Stimulated activated CD8-positive, alpha-beta memory T cell treated with anti-CD3 and anti-CD28 coated beads, Interleukin-15, amount 100 ng/mL, for 4 hours (primary cell): ENCODE measurements at places on chromosomes 5 and 9.

- DNase-seq, result no peak
Measured at GRCh38 chr9:38061326-38061977, 7.6 kb downstream of the SHB start.

DNA sequence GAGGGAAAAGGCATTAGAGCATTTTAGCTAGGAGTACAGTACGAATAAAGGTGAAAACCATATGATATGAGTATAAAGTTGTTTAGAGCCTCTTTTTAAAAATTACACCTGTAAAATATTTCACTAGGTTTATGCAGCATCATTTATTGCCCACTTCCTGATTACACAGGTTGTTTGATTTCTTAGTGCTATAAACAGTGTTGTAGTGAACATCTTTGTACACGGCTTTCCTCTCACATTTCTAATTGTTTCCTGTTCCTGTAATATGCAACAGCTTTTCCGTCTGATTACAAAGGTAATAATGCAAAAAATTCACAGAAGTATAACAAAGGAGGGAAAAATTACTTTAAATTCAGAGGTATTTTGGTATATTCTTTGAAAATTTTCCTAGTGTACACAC, 13.0 kb downstream of the STOM start:
- DNase-seq, result no peak

DNA sequence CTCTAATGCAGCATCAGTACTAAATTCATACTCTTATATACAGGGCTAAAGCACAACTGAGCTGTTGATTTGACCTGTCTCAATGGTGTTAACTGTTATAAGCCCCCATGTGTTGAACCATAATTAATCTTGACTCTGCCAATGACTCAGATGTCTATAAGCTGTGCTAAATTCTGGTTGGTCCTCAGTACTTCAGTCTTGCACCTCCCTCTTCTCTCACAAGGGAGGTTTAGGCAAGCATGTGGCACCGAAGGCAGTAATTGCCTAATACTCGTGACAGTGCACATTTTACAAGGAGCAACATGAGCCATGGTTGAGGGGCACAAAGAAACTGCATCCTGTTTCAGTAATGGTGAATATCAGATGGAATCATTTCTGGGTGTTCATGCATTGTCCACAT, 255.9 kb downstream of the TRPM3 start:
- no peak for DNase-seq

DNA sequence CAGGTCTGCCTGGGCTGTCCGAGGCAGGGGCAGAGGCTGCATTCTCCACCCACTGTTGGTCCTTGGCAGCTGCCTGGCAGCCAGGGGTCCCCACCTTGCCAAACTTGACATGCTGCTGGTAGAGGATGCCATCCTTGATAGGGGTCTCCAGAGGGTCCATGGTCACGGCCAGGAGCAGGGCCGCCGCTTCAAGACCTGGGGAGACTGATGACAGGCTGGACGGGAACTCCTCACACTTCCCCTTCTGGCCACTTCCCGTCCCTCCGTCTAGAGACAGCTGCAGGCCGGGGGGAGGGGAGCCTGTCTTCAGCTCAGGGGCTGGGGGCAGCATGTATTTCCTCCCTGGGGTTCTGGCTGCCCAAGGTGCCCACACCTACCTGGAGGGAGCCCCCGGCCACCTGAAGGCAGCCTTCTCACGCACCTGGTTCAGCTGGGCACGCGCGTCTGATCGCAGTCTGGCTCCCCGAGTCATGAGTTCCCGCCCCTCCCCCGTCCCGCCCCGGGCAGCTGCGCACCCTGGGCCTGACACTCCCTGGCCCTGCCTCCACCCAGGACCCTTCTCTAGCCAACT, at the start of gene DOK3:
Gene DOK3, minus strand, starts transcription at position 446 of the 571 bp plus-strand sequence. Its CDS starts 286 bp downstream, at position 160.
- DNase-seq, result no peak

DNA sequence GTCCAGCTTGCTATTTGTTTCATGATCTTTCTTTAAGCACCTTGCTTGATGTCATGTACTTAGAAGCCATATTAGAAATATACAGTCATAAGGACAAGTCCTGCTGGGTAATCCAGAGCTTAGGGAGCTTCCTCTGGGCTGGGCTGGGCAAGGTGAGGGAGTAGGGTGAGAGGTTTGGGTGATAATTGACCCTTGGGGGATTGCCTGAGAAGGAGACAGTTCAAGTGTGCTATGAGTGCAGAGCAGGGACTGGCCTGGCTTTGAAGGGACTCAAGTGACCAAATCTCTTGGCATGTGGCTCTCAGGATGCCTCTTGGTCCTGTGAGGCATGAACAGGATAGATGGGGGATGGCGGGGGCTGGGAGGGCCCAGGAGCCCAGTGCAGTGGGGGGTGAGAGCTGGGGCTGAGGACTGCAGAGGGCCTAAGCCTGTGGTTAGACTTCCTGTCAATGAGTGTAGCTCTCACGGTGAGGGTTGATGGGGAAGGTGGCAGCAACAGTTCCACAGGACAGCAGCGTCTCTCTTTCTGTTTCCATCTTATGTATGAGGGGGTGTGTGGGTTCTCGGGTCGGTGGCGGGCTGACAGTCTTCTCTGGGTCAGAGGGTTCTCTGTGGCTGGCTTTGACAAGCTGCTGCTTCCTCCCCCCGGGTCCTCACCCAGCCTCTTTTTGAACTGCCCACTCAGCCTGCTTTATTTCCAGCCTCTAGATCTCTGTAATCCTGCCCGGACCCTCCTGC, 53.5 kb downstream of the RGS3 start:
- peak; percentile 53 for DNase-seq

DNA sequence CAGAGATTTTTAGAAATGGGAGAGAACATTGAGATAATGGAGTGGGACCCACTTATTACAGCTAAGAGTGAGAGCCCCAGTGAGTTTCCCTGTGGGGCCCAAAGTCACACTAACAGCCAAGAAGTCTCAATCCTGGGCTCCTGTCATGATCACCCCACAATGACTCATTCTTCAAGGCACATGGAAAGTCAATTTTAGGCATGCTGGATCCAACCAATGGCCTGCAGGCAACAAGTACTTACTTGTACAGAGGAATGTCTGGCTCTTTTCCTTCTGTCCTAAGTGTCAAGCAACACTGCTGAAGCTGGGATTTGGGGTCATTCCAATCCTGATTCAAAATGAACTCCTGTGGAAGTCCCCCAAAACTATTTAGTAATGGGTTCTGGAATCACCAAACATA, 123.1 kb downstream of the DROSHA start:
- no peak for DNase-seq

GRCh38 chr9:90523958-90524357, 118.7 kb downstream of the DIRAS2 start:
- no peak for DNase-seq

- no peak for DNase-seq
Measured at GRCh38 chr5:135441350-135441831, 5.8 kb downstream of the DCANP1 start.

DNA sequence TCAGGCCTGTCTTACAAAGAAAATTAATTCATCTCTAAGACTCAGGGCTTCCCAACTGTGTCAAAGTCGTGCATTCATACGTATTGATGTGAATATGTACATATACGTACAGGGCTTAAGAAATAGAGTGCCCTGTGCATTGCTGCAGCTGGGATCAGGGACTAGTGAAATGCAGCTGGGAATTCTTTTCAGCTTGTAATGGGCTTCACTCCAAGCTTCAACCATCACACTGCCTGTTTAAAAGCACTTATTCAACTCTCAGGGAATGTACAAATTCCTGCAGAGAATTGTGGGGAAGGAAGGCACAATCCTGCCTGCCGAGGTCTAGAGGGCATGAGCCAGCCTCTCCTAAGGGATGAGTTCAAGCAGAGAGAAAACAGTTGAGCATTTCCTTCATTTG, 59.6 kb upstream of the MAN2A1 start:
- no peak for DNase-seq

DNA sequence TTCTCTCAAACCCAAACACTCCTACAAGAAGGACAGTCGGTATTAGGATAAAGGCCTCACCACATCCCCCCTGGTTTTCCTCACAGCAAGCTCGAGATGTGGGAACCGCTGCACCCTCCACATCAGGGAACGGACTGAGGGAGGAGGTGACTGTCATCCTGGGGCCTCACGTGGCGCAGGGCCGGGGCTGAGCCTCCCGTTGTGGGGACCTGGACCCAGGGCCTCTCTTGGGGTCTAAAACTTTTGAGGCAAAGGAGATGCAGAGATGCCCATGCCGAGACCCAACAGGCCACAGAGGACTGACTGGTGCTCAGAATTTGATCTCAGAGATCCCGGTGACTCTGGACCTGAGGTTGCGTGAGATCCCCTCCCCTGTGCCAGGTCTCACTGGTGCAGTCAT, 72.7 kb downstream of the MRPL36 start:
- DNase-seq, result no peak

- DNase-seq, result no peak
Measured at GRCh38 chr9:120571443-120572257, 8.3 kb downstream of the CDK5RAP2 start.

- no peak for DNase-seq
Measured at GRCh38 chr9:93884808-93885207, 70.3 kb downstream of the BARX1 start.

DNA sequence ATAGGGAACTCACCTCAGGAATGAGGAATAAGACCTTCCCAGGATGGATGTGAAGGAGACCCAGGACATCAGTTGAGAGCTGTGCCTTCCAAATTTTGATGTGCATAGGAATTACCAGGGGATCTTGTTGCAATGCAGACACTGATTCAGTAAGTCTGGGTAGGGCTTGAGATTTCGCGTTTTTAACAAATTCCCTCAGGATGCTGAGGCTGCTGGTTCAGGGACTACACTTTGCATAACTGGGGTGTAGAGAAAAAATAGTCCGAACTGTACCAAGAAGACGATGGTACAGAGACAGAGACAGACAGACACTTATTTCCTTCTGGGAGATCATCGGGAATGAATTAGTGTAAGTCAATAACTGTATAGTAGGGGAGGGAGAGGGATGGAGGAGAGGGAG, 82.3 kb upstream of the FREM1 start:
- DNase-seq, result no peak

DNA sequence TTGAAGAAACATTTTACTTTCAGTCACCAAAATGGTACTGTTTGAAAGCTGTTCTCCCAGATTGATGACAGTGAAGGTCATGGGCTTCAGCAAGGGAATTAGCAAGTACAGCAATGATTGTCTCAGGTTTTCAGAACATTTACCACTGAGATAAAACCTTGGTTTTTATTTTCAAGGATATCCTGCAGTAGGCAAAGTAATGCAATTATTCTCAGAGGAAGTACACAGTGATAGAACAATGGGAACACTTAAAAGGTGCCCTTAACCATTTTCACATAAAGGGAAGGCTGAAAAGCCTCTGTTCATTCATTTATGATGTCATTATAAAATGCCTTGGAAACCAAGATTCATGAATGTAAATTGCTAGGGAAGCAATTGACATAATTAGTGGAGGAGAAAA, 471.8 kb upstream of the ACO1 start:
- DNase-seq, result no peak

DNA sequence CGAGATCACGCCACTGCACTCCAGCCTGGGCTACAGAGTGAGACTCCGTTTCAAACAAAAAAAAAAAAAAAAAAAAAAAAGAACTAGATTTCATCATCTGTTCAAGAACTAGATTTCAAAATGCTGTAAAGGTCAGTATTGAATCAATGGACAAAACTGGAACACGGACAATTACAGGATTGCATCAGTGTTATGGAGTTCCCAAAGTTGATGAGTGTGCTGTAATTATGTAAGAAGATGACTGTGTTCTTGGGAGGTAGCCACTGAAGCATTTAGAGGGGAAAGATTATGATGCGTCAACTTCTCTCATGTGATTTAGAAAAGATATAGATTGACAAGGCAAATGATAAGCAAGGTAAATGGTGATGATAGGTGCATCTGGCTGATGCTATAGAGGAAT, 6.5 kb downstream of the FAM240B start:
- DNase-seq, result no peak

GRCh38 chr5:124200381-124200780, 546.1 kb downstream of the ZNF608 start:
- no peak for DNase-seq

- no peak for DNase-seq
Measured at GRCh38 chr9:123437201-123437600, 81.2 kb downstream of the CRB2 start.

GRCh38 chr5:62112689-62113228, 193.2 kb upstream of the KIF2A start:
- no peak for DNase-seq

GRCh38 chr5:148970228-148970627, 92.6 kb downstream of the SH3TC2 start:
- DNase-seq, result no peak

- no peak for DNase-seq
Measured at GRCh38 chr9:86735772-86736458, 211.4 kb downstream of the GAS1 start.

GRCh38 chr5:54620141-54620933, 102.8 kb downstream of the SNX18 start:
- no peak for DNase-seq

GRCh38 chr5:134577796-134578577, 52.5 kb downstream of the JADE2 start:
- DNase-seq, result peak; percentile 47

DNA sequence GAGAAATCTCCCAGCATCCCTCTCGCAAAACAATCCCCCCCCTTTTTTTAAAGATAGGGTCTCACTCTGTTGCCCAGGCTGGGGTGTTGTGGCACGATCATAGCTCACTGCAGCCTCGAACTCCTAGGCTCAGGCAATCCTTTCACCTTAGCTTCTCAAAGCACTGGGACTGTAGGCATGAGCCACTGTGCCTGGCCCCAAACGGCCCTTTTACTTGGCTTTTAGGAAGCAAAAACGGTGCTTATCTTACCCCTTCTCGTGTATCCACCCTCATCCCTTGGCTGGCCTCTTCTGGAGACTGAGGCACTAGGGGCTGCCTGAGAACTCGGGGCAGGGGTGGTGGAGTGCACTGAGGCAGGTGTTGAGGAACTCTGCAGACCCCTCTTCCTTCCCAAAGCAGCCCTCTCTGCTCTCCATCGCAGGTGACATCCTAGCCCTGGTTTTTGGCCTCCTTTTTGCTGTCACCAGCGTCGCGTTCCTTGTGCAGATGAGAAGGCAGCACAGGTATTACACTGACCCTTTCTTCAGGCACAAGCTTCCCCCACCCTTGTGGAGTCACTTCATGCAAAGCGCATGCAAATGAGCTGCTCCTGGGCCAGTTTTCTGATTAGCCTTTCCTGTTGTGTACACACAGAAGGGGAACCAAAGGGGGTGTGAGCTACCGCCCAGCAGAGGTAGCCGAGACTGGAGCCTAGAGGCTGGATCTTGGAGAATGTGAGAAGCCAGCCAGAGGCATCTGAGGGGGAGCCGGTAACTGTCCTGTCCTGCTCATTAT, 6.8 kb downstream of the CA9 start:
- DNase-seq, result no peak

DNA sequence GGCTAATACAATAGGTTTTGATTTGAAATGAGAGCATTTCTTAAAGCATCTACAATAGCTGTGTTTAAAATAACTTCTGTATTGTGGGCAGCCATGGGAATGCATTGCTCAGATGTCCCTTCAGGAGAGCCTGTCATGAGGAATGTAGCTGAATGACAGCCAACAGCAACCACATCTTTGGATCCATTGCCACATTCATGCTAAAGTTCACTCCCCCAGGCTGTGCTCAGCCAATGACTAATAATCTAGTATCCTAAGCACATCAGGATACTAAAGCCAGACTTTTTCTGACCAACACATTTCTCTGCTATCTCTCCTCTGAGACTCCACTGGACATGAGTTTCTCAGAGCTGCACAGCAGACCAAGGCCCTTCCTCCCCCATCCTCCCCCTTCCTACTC, 45.5 kb downstream of the HTR1A start:
- no peak for DNase-seq

GRCh38 chr5:151347369-151347768, at the start of gene SLC36A2:
SLC36A2 (minus strand) TSS chr5:151347559; CDS start chr5:151347460, 99 bp downstream.
- no peak for DNase-seq

GRCh38 chr5:57947181-57947580, 464.6 kb upstream of the ACTBL2 start:
- no peak for DNase-seq

- DNase-seq, result no peak
Measured at GRCh38 chr5:139829471-139829870, 33.9 kb downstream of the PSD2 start.
